Karpas-422 (cell line): ENCODE measurements at places on chromosomes 3 and 15. TPM values are rescaled to one million over a fixed set of nuclear protein-coding genes. Genes with fewer than 3 reads are reported as not detected.

DNA sequence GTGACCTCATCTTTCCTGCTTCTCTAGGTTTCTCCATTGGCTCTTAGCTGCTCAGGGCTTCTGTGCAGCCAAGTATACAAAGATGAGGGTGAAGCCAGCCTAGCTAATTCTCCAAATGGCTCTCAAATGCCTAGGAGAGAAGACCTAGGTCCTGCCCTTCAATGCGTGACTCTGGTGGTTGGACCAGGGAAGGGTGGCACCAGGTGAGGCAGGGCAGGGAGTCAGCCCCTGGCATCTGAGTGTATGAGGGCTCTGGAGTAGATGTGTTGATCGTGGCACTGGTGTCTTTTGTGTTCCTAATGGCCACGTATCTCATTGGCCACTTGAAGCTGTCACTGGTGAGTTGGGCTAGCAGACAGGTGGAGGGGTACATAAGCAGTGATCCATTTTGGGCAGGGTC, 59.8 kb downstream of the PDIA5 start:
- DNase-seq = no peak
- H3K36me3 ChIP-seq = no peaks in the 10 kb centered on the region
- H3K4me1 ChIP-seq = peaks cover 5% of the 10 kb centered on the region; the same call in 1 of the 2 replicates
- H3K27ac ChIP-seq = no peak overlapping the region

The CLPX gene
- total RNA-seq = 26.2 and 34.3 TPM in 2 replicates

DNA sequence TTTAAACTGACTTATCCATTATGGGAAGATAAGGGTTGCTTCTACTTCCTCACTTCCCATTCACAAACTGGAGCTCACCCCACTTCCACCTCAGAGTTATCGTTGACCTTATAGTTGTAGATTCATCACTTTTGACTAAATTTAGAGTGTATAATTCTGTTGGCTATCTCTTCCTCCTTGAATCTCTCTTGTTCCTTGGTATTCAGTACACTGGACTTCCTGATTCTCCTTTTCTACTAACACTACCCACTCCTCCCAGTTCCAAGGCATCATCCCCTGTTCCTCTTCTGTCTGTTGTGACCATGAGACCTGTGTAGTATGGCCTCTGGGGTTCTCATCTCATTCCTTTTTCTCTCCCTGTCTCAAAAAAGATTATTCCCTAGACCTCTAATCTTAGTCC, 5.9 kb upstream of the GPR87 start:
- H3K27ac ChIP-seq = no peak overlapping the region
- H3K27me3 ChIP-seq = no peaks in the 10 kb centered on the region
- no peak overlapping the region for H3K4me3 ChIP-seq
- H3K4me1 ChIP-seq = no peaks in the 10 kb centered on the region

GRCh38 chr3:57226176-57226575, 1.4 kb upstream of the APPL1 start:
- H3K4me3 ChIP-seq = no peak overlapping the region
- DNase-seq = no peak
- H3K36me3 ChIP-seq = no peaks in the 10 kb centered on the region
- H3K4me1 ChIP-seq = peaks cover 23% of the 10 kb centered on the region

- no peak overlapping the region for H3K4me3 ChIP-seq
- no peaks in the 10 kb centered on the region for H3K4me1 ChIP-seq
- H3K27ac ChIP-seq = no peak overlapping the region
- DNase-seq = no peak
Observed at GRCh38 chr3:99648101-99648500, 9.7 kb downstream of the COL8A1 start.

- no peak for DNase-seq
- 0 out of 2 replicates have a peak, but pooled peaks cover 3% of the 10 kb centered on the region for H3K27me3 ChIP-seq
- peaks cover 30% of the 10 kb centered on the region for H3K4me1 ChIP-seq
- no peak overlapping the region for H3K27ac ChIP-seq
- H3K36me3 ChIP-seq = no peaks in the 10 kb centered on the region
Observed at GRCh38 chr15:70023769-70024491, 73.8 kb downstream of the TLE3 start.

The MYEF2 gene
- 50.0 and 53.8 TPM in 2 replicates for total RNA-seq
